Cardiac ventricle fibroblast (primary cell): ENCODE measurements at places on chromosomes 1 and 21. TPM values are rescaled to one million over a fixed set of nuclear protein-coding genes. Genes with fewer than 3 reads are reported as not detected.

The TRIM45 gene
- total RNA-seq, result 2.2 TPM in 2 replicates

The CCDC185 gene
- not detected in 2 replicates for total RNA-seq

The LRRC39 gene
- total RNA-seq, result 0.37 TPM in 1 of 2 replicates, not detected in the other

The METTL13 gene
- 19.0 and 20.7 TPM in 2 replicates for total RNA-seq

The OPRD1 gene
- not detected in 2 replicates for total RNA-seq

The IL20 gene
- total RNA-seq, result not detected in 2 replicates

The CYP4A11 gene
- 0.19 TPM in 1 of 2 replicates, not detected in the other for total RNA-seq

The DCST1 gene
- total RNA-seq, result not detected in 2 replicates

The WDR64 gene
- total RNA-seq, result not detected in 2 replicates

The TXLNA gene
- 56.6 and 59.5 TPM in 2 replicates for total RNA-seq

The PFDN2 gene
- total RNA-seq, result 34.9 and 36.8 TPM in 2 replicates
